ENCODE measurements at places on chromosomes 7 and 10.

- DNase-seq, result no peak
Observed at GRCh38 chr7:152699079-152699478, 23.1 kb upstream of the XRCC2 start.

- no peak for DNase-seq
Observed at GRCh38 chr7:1314021-1314907, 81.6 kb downstream of the UNCX start.

DNA sequence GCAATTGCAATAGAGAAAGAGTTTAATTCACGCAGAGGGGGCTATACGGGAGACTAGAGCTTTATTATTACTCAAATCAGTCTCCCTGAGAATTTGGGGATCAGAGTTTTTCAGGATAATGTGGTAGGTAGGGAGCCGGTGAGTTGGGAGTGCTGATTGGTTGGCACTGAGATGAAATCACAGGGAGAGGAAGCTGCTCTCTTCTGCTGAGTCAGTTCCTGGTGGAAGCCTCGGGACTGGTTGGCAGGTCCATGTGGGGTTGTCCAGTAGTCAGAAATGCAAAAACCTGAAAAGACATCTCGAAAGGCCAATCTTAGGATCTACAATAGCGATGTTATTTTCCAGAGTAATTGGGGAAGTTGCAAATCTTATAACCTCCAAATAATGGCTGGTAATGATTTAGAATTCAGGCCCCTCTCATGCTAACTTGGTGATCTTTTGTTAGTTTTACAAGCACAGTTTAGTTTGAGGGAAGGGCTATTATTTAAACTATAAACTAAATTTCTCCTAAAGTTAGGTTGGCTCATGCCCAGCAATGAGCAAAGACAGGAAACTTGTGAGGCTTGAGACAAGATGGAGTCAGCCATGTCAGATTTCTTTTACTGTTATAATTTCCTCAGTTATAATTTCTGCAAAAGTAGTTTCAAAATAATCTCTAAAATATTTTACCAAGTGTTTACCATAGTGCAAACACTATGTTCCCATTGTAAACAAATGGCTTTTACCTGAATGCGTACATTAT, 39.4 kb upstream of the SLC25A13 start:
- no peak for DNase-seq

DNA sequence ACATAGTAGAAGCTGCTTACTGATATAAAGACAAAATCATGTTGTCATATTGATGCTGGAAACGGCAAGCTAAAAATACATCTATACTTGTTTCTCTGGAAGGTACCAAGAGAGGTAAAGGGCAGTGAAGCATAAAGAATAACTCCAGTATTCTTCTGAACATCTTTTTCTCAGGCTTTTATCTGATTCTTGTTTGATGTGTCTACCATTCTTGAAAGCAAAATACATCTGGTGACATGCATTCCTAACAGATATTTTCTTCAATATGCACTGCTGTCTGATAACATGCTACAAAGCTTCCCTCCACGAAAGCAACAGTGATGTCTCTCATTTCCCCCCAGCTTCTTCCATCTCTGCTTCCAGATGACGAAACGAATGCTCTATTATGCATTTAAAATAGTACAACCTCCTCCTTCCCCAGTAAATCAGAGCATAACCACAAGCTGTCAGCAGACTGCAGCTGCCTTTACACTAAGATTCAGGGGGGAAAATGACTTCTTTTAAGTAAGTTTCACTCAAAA, 100.8 kb downstream of the ARHGAP21 start:
- no peak for DNase-seq

- DNase-seq, result no peak
Observed at GRCh38 chr10:110405380-110405779, 92.3 kb upstream of the DUSP5 start.

GRCh38 chr10:70652761-70653657, 19.3 kb upstream of the ADAMTS14 start:
- no peak for DNase-seq

DNA sequence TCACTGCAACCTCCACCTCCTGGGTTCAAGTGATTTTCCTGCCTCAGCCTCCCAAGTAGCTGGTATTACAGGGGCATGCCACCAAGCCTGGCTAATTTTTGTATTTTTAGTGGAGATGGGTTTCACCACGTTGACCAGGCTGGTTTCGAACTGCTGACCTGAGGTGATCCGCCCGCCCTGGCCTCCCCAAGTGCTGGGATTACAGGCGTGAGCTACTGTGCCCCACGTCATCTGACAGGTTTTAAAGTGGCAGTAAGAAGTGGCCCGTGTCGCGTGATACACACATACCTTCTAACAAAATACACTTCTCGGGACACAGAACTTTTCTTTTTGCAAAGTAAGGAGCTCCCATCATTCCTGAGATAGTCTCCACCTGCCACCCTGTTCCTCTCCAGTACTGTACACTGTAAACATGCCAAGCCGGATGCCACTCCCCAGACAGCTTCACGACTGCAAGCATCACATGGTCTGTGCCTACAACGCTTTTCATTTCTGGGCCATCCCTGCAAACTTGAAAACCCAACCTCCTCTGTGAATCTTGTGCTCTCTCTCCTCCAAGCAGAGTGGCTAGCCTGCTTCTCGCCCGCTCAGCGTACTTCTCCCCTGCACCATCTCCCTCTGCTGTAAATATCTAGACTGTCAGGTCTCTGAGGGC, 256.3 kb upstream of the KLF14 start:
- DNase-seq, result no peak

GRCh38 chr10:61904733-61905725, 3.5 kb downstream of the ARID5B start:
- no peak for DNase-seq

DNA sequence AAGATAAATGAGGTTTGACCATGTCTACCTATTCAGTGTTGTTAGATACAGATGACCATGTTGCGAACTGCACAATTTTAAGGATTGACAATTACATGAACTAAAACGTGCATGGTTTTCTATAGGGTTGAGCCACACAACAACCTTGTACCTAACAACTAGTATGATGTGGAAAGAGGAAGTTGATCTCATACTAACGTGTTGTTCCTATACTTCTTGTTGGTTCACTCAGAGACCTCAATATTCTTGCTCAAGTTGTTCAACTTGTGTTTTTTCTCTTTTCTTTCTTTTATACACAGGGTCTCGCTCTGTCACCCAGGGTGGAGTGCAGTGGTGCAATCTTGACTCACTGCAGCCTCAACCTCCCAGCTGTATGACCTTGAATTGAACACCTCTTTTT, 6.1 kb upstream of the KEL start:
- no peak for DNase-seq

DNA sequence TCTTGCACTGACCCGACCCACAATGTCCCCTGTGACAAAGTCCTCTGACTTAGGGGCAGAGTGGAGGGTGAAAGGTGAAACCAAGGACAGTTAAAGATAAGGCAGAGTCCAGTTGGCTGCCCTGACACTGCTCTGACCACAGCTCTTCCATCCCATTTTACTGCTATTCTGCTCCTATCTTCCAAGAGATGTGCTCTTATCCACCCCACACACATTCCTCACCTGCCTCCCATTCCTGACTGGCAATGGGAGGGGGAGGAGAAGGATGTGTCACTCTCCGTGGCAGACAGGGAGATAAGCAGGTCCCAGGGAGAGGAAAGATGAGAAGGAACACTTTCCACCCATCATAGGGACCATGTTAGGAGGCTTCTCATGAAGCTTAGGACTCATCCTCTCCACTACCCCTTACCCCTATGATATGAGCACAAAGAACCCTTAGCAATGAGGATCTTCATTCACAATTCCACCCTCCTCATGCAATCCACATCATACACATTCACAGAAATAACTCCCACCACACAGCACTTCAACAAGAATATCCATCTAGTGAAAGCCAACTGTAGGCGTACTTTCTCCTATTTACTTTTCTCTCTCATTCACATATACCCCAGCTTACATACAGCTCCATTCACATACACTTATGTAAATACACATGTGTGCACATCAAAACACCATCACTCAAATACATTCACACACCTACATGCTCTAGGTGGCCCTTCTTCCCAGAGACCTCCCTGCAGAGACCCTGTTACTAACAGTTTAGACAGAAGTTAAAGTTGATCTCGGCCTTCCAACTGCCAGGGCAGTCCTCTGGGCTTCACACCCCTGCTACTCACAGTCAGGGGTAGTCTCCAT, 6.6 kb downstream of the SYNPO2L start:
- no peak for DNase-seq

- DNase-seq, result no peak
Observed at GRCh38 chr7:18320971-18321567, 174.5 kb upstream of the HDAC9 start.

GRCh38 chr7:1197997-1198625, 34.6 kb upstream of the UNCX start:
- no peak for DNase-seq

DNA sequence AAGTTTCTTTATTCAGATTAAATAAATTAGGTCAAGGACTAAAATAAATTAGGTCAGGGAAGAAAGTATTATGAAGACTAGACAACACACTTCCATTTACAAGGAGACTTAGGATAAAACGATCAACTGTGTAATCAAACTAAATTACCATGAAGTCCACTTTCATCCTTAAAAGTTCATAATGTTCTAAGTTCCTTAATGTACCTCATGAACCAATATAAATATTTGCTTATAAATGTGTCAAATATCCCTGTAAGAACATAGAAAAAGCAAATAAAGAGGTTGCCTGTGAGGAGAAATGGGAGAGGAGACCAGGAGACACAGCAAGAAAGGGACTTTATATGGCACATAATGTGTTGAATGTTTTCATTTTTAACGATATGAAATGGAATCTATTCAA, 345.6 kb downstream of the PARD3 start:
- no peak for DNase-seq

DNA sequence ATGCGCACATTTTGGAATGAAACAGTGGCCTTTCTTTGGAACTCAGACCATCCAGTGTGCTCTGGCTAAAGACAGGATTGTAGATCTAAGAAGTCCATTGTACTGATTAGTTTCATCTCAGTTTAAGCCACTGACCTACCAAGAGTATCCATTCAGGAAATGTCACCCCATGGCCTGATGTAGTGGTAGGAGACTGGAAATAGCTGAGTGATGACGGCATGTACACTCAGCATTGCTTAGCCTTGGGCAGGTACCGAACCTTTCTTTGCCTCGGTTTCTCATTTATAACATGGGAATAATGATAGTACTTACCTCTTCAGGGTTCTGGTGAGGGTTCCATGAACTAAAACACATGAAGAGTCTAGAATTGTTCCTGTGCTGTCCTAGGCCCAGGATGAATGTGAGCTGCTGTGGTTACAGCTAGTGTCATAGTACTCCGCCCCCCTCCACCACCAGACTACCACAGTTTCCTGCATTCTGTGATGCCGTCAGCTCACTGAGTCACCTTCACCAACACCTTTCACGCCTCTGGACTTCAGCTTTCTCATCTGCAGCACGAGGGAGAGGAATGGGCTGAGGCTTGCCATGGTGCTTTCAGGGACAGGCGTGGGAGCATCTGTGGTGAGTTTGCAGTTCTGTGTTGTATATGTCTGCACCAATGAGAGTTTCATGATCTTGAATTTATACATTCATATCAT, 484.0 kb upstream of the GALNT17 start:
- peak; percentile 24 for DNase-seq

- DNase-seq, result no peak
Observed at GRCh38 chr7:66050337-66050957, 25.2 kb upstream of the ASL start.

DNA sequence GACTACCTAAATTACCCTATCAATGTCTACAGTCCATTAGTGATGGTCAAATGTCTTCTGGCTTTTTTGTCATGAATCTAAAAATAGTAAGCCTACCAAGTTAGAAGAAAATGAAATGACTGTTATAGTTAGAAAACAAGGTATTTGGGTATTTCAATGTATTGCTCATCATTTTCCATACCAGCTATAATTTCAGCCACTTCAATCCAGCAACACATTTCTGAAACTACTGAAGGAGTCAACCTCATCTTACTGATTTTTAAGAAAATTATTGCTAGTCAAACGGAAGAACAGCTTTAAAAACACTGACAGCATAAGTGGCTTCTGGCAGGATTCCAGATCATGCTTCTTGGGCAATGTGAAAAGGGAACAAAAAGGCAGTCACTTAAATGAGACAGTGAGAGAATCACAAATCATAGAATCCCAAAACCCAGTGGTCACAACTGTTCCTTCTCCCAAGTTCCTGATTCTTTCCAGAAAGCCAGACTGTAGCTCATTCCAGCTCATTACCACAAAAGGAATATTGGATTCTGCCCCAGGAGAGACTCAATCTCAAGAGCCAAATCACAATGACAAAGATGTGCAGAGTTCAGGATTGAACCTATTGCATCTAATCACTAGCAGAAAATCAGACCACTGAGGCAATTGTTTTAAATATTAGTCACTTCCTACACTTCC, 61.2 kb upstream of the LRRN3 start:
- DNase-seq, result peak; percentile 33

- DNase-seq, result no peak
Observed at GRCh38 chr7:155256761-155257481, 40.8 kb upstream of the INSIG1 start.

- no peak for DNase-seq
Observed at GRCh38 chr10:12103802-12104201, 25.7 kb upstream of the SEC61A2 start.

DNA sequence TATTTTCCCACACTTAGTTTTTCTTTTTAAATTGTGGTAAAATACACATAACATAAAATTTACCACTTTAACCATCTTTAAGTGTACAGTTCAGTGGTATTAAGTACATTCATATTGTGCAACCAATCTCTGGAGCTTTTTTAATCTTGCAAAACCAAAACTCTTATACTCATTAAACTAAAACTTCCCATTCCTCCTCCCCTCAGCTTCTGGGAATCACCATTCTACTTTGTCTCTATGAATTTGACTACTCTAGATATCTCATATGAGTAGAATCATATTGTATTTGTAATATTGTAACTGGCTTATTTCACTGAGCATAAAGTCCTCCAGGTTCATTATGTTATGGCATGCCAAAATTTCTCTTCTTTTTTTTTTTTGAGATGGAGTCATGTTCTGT, 86.4 kb upstream of the JAZF1 start:
- no peak for DNase-seq

GRCh38 chr7:114930829-114931655, 9.1 kb downstream of the MDFIC start:
- DNase-seq, result no peak

- DNase-seq, result no peak
Observed at GRCh38 chr7:111756687-111757178, 194.4 kb upstream of the IMMP2L start.

GRCh38 chr7:32298408-32299132, 191.6 kb downstream of the LSM5 start:
- no peak for DNase-seq
